Effector memory CD8-positive, alpha-beta T cell (primary cell): ENCODE measurements at places on chromosomes 12 and 14.

- no peak for DNase-seq
These were observed 181.5 kb downstream of the VRK1 start for GRCh38 chr14:96978525-96979272.

DNA sequence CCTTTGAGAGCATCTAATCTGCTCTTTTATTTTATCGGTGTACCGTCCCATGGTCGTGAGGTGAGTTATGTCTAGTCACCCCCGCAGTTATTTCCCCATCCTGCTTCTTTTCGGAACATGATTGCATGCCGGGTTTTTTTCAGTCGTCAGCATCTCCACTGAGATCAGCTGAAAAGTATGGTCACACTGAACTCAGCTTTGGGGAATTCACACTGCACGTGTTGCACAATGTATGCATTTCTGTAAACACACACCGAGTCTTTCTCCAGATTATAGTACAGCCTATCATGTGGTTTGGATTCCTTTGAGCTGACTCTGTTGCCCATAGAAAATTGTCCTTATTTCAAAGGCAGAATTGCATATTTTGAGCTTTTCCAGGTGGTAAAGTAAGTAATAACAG lies 24.6 kb downstream of the PLXNC1 start:
- DNase-seq, result no peak

GRCh38 chr12:75364919-75365318 lies 26.0 kb upstream of the GLIPR1L2 start:
- DNase-seq, result no peak

DNA sequence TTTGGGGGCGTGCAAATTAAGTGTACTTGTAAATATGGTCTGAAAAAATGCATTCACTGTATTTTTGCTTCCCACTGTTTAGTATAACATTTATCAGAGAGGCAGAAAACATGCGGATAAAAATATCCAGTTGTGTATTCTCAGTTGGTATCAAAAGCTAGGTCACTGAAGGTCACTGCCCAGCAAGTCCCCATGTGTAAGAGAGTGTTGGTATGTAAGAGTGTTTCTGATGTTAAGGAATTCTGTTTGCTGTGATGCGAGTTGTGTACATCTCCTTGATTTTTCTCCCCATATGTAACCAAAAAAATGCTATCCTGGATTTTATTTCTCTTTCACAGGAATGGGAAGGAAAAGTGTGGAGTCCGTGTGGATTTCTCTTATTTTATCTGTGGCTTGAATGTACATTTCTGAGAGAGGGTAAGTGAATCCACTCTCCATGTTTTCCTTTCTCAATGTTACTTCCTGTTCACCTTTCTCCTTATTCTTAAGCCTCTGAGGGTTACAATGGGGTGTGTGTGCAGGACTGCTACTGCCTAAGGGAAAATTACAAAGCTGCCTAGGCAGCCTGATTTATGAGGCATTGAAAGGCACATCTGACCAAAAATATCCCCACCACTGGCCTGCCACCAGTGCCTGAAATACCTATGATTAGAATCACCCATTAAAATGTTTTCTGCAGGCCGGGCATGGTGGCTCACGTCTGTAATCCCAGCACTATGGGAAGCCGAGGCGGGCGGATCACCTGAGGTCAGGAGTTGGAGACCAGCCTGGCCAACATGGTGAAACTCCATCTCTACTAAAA lies 97.9 kb upstream of the USP44 start:
- no peak for DNase-seq

- no peak for DNase-seq
These were observed 26.9 kb downstream of the MYRFL start for GRCh38 chr12:69851976-69852375.

DNA sequence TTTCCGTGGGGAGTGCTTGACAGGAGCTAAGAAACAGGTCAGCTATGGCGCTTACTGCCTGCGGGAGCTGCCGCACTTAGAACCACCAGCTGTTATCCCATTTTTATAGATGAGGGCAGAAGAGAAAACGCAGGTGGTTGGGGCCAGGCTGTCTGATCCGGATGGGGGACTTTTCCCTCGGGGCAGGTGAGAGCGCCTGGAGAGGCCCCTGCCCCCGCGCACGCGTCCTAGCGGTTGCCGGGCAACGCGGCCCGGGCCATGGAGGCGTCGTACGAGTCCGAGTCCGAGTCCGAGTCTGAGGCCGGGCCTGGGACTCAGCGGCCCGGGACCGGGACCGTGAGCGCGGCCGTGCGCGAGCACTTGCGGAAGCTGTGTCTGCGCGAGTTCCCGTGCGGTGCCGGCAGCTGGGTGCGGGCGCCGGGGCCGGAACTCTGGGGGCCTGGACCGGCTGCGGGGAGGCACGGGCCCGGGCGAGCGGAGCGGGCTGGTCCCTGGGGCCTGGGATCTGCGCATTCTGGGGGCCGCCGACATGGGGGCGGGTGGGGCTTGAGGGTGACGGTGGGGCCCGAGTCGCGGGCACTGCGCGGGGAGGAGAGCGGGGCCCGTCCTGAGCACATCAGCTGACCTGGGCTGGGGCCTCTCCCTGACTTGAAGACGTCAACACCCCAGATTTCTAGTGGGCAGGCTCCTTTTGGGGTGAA lies at the start of gene LRRC43:
Gene LRRC43 (plus strand): TSS at position 237 of the 701 bp plus-strand sequence. CDS start 22 bp downstream, at position 259.
- DNase-seq, result no peak

DNA sequence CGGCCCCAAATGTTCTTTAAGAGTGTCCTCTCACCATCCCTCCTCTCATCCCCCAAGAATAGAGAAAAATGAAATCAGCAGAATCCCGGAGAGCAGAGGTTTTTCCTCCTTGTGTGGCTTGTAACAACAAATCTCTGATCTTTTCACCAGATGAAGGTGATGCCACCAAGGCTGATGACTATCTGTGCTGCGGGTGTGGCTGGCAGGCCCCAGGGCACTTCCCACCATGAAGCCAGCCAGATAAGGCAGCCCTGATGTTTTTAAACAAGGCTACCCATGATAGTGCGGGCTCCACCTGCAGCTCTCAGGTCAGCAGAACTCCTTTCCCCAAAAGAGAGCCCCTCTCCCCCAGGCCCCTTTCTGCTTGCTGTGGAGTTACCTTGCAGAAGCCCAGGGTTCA lies 58.0 kb upstream of the PARP11 start:
- no peak for DNase-seq

GRCh38 chr14:95133282-95133681 lies 24.0 kb downstream of the DICER1 start:
- no peak for DNase-seq

- DNase-seq, result no peak
These were observed 284.0 kb downstream of the PRKD1 start for GRCh38 chr14:29643433-29644211.

- no peak for DNase-seq
These were observed 14.7 kb upstream of the MFAP5 start for GRCh38 chr12:8677362-8677761.

DNA sequence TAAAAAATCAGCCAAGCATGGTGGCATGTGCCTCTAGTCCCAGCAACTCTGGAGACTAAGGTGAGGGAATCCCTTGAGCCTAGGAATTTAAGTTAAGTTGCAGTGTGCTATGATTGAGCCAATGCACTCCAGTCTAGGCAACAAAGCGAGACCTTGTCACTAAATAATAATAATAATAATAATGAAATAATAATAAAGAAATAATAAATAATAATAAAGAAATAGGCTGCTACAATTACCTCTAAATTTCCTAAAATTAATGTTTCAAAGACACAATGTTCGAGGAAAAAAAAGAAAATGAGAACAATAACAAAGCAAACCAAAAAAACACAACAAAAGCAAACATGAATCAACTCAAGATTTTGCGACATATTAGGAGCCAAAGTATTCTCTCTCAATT lies 29.7 kb downstream of the RALGAPA1 start:
- no peak for DNase-seq

GRCh38 chr14:93219103-93219726 lies 12.2 kb downstream of the UBR7 start:
- peak; percentile 33 for DNase-seq

GRCh38 chr12:109737631-109738030 lies 24.0 kb downstream of the FAM222A start:
- no peak for DNase-seq

DNA sequence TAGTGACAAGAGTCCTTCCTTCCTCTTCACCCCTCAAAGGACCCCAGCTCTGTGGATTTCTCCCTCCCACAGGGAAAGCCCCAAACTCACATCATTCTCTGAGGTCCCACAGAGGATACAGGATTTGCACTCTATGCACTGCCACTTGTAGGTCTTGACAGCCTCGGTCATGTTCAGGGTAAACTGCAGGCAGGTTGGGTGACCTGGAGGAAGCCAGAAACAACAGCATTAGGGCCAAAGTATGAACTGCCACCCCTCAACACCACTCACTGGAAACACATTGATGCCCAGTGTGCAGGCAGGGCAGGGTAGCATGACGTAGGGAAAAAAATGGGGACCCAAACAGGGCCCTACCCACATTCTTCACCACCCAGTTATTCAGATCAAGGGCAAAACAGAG lies 264.4 kb downstream of the DPF3 start:
- DNase-seq, result no peak

DNA sequence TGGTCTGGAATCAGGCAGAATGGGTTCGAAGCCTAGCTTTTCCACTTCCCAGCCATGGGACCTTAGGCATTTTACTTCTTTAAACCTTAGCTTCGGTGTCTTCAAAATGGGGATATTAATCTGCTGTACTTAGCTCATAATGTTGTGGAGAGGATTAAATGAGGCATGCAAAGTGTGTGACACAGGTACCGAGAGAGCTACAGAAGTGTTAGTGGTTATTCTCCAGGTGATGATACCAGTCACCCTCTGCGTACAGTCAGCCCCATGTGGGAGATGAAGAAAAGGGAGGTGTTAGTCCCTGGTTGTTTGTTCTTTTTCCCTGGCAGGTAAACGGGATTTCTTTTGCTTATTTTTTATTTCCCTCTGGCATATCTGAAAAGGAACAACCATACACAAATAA lies 212.1 kb downstream of the PHLDA1 start:
- DNase-seq, result no peak

GRCh38 chr12:109840305-109841074 lies 7.3 kb upstream of the TRPV4 start:
- no peak for DNase-seq

DNA sequence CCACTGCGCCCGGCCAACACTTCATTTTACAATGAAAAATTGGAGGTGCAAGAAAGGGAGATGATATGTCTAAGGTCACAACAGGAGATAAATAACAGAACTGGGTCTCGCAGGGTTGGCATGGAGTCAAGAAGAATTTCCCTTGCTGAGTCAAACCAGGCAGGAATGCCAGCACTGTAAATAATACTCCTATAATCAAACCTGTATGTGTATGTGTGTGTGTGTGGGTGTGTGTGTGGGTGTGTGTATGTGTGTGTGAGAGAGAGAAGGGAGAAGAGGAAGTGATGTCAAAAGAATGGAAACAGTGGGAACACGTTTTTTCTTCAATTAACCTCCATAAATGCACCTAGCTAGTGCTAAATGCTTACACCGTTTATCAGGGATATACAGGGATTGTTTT lies 70.4 kb downstream of the TMEM116 start:
- DNase-seq, result no peak

DNA sequence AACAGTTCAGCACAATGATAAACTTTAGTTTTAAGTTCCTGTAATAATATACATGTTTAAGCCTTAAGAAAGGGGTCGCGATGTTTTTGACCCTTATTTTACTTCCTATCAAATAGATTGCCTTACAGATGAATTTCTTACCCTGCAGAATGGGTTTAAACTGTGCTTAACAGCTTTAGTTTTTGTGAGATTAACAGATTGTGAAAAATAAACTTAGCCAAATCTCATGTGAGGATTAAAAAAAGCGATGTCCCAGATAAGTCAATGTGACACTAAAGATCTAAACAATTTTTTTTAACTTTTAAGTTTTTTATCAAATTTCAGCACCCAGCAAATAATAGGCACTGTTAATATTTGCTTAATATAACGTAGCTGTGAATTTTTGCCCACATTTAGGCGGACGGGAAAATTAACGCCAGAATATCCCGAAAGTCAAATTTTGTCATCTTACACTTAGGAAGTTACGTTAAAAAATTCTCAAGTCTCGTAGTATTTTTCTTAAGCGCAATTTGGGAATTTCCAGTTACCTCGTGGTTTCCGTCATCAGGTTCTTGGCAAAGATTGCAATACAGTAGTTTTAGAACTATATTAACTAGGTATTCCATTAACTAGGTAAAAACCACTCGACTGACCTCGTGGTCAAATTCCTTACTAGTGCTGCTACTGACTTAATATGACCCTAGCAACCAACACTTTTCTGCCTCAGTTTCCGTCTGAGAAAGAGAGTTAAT lies 1.2 kb downstream of the HNRNPC start:
- DNase-seq, result no peak

DNA sequence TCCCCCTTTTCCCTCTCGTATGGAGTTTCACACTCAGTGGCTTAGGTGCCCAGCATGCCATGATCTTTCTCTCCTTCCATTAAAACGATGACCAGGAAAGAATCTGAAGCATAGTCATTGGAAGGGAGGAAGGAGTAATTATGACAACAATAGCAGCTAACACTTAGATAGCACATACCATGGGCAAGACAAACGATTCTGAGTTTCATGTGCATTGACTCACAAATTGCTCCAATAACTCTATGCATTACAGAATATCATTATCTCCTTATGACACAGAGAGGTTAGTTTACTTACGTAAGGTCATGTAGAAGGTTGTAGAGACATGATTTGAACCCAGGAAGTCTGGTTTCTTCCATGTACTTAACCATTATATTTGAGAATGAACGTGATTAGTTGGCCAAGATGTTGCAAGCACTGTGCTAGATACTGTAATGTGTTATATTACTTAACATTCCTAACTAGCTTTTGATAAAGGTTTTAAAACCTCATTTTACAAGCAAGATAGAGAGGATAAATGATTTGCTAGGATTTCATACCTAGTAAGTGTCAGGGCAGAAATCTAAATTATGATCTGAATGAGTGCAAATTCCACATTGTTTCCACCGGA lies 162.4 kb downstream of the CAND1 start:
- no peak for DNase-seq

DNA sequence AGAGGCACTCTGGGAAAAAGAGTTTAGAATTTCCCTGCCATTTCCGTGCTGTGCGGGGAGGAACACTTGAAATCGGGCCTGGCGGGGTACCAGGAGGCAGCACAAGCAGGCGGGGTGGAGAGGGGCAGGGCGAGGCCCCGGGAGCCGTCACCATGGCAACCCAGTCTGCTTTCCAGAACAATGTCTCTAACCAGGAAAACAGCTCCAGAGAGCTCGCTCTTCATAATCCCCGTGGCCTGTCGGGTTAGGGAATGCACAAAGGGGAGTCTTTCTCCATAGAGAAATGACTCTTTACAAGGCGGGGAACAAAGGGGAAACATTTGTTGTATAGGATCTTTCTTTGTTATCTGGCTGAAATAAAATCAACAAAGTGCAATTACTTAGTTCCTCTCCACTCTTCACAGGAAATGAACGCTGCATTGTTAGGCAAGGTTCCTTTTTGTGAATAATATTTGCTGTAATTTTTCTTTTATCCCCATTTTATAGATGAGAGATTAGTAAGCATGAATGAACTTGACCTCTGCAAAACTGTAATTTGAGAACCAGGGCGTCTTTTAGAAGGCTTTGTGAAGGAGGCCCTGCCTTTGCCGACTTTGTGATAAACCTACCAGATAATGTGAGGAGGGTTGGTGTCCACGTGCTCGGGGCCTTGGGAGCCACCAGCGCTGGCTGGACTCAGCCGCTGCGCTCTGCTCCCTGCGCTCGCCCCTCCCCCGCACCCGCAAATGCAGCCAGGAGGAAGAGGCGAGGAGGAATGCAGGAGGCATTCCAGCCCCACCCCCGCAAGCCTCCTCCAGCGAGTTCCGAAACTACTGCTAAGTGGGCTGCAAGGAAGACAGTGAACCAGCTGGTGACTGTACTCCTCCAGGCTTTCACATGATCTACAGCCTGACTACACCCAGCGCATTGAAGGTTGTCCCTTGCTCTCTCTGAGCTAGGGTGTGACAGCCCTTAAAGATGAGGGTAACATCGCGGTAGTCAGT lies 105.2 kb upstream of the ATF7IP start:
- no peak for DNase-seq

- no peak for DNase-seq
These were observed 447.3 kb downstream of the NELL2 start for GRCh38 chr12:44428825-44429224.
